ENCODE measurements at places on chromosomes 7 and 10.

- no peak for DNase-seq
Measured at GRCh38 chr7:92674379-92674778, 84.2 kb upstream of the FAM133B start.

DNA sequence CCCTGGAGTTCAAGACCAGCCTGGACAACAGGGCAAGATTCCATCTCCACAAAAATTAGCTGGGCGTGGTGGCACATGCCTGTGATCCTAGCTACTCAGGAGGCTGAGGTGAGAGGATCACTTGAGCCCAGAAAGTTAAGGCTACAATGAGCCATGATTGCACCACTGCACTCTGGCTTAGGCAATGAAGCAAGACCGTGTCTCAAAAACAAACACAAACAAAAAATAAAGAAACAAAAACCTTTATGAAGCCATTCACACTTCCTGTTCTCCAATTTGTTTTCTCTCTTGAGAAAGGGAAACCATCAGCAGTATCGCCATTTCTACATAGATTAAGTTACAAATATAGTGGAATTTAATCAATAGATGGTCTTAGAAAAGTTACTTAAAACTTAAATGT is 19.8 kb downstream of the YME1L1 start:
- DNase-seq = no peak

DNA sequence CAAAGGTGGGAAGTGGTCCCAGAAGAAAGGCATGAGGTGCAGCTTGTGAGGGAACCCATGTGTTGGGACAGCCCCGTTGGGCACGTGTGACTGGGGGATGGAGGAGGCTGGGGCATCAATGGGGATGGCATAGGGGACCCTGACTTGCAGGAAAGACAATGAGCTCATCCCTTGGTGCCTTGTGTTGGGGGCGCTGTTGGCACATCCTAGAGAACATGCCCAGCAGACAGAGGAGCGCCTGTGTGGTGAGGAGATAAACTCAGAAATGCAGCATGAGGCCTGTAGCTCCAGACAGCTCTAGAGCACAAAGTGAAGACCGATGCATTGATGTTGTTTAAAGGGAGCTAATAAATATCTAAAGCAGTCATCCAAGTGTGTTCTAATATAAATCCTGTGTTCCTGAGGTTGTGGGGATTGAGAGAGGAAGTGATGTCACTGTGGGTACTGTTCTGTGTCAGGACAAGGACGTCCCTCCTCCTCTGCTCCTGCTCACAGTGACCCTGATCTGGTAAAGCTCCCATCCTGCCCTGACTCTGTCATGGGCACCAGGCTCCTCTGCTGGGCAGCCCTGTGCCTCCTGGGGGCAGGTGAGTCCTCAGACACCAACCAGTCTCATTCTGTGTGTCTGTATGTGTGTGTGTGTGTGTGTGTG is 126.1 kb upstream of the PRSS58 start:
- DNase-seq = no peak

GRCh38 chr10:95388109-95388471 is 97.3 kb upstream of the PDLIM1 start:
- no peak for DNase-seq

DNA sequence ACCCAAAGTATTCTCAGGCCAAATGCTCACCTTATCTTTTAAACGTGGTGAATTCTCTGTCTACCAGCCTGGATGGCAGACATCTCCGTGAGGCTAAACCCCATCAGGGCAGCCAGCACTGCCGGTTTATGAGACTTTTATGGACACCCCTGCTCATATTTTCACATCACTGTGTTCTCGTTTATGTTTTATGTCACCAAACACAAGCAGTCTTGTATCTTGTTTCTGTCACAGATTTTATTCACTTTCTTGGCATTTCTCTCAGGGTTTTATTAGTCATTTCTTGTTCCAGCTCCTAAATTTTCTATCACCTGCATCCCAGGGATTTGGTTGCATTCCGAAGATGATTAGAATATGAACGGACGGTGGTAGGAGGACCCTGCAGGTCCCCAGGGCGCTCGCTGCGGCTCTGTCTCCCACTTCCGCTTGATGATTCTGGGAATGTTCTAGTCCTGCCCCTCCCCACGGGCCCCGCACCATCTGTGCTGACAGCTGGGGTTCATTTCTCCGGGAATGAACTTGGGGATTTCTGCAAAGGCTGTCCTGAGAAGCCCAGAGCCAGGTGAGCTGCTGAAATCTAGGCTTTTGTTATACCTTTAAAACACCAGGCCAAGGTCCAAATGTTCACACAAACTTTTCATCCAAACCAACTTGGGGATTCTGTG is 217.6 kb downstream of the GFRA1 start:
- DNase-seq = no peak

- no peak for DNase-seq
Measured at GRCh38 chr7:18835001-18835690, 282.3 kb downstream of the TWIST1 start.

- DNase-seq = no peak
Measured at GRCh38 chr10:127561647-127562046, 12.5 kb downstream of the NPS start.

DNA sequence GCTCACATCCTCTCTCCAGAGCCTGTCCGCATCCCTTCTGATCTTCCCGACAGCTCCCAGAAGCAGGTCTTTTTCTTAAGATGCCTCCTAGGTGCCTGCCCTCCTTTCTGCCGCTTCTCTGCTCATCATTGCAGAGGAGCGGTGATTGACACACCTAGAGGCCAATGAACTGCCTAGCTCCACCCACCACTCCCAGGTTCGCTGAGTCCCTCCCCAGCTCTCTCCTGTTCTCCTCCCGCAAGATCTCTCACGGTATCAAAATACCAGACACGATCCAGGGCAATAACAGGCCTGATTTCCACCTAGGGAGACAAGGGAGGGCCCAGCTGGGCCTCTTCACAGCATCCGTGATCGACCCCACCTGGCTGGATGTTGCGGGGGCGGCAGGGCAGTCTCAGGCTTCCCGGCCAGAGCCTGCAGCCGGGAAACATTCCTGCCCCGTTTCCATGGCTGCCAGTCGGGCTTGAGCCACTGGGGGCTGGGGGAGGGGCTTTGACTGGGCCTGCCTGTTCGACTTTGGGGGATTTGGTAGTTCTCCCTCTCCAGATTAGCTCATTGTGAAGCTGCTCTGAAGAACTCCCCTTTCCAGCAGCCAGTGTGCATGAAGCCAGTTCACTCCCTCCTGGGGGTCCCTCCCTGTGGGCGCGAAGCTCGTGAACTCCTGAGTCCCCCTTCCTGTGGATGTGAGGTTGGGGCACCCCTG is 373.5 kb downstream of the RPS24 start:
- peak; percentile 45 for DNase-seq

GRCh38 chr10:83862723-83863122 is 276.6 kb upstream of the GHITM start:
- DNase-seq = no peak

DNA sequence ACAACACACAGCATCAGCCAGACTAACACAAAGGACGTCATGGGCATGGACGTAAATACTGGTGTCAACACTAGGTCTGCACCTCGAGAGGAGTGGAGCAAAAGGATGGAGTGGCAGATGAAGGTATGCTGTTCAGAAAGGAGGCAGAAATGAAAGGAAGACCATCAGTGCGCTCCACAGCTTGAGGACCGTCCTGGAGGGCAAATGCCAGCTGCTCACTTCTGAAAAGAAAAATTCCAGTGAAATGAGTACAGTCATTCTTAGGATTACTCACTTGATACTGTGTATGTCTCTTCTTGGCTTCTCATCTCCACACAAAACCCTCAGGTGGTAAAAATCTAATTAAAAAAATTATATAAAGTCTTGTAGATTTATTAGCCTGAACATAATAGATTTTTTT is 44.8 kb downstream of the EGFR start:
- DNase-seq = no peak

Data from thoracic aorta (tissue), 2 donors.